ENCODE measurements at places on chromosomes 3 and 15. TPM values are rescaled to one million over a fixed set of nuclear protein-coding genes. Genes with fewer than 3 reads are reported as not detected.

The IMPG2 gene
- 0.20 TPM for total RNA-seq

The PRSS50 gene
- 0.10 TPM for total RNA-seq

The HCLS1 gene
- total RNA-seq = 11.1 TPM

The PLIN1 gene
- total RNA-seq = 4.7 TPM

The SLC35A5 gene
- 14.7 TPM for total RNA-seq

The KNG1 gene
- total RNA-seq = 0.37 TPM

The POU1F1 gene
- total RNA-seq = not detected

The FBXW12 gene
- not detected for total RNA-seq

The PLA2G4D gene
- total RNA-seq = not detected

The TICRR gene
- total RNA-seq = 0.12 TPM

The AMIGO3 gene
- total RNA-seq = not detected

The GPR176 gene
- total RNA-seq = 1.5 TPM

The CADM2 gene
- 2.5 TPM for total RNA-seq

The PDCD7 gene
- total RNA-seq = 15.8 TPM

The HHLA2 gene
- not detected for total RNA-seq

The TNFAIP8L3 gene
- 4.9 TPM for total RNA-seq

The ARF4 gene
- total RNA-seq = 61.0 TPM

The MASP1 gene
- total RNA-seq = 51.9 TPM

The ITGB5 gene
- total RNA-seq = 109 TPM

The ZIC1 gene
- total RNA-seq = not detected

The GABRR3 gene
- total RNA-seq = not detected

The RGMA gene
- 27.0 TPM for total RNA-seq

The FSIP1 gene
- 1.0 TPM for total RNA-seq

The ANKDD1A gene
- total RNA-seq = 1.3 TPM

The GPR15 gene
- total RNA-seq = not detected

The TMEM44 gene
- total RNA-seq = 5.3 TPM

The MYNN gene
- total RNA-seq = 13.2 TPM

The CTDSPL gene
- total RNA-seq = 53.8 TPM

The LRRC31 gene
- not detected for total RNA-seq

The CHRM5 gene
- total RNA-seq = not detected

The DPH3 gene
- 18.2 TPM for total RNA-seq

The VIPR1 gene
- total RNA-seq = 2.2 TPM

The GOLGA6D gene
- not detected for total RNA-seq

The GOLGA8J gene
- not detected for total RNA-seq

The CHST2 gene
- 1.7 TPM for total RNA-seq

The SCN11A gene
- not detected for total RNA-seq

The SCAANT1 gene
- not detected for total RNA-seq

The LSM3 gene
- 15.7 TPM for total RNA-seq

The MESP2 gene
- 0.20 TPM for total RNA-seq

The EFCAB12 gene
- not detected for total RNA-seq

The ROPN1B gene
- total RNA-seq = 3.7 TPM

The ITIH3 gene
- not detected for total RNA-seq

The LDHAL6B gene
- not detected for total RNA-seq

The ACOX2 gene
- 41.4 TPM for total RNA-seq

The RAMAC gene
- total RNA-seq = 15.0 TPM

The CIB2 gene
- 16.4 TPM for total RNA-seq

Data from left ventricle myocardium superior (tissue), 1 donor.